Panc1 (cell line): ENCODE measurements at places on chromosomes 13 and 19.

GRCh38 chr13:27472441-27472840 is 22.1 kb upstream of the MTIF3 start:
- no peak for DNase-seq

DNA sequence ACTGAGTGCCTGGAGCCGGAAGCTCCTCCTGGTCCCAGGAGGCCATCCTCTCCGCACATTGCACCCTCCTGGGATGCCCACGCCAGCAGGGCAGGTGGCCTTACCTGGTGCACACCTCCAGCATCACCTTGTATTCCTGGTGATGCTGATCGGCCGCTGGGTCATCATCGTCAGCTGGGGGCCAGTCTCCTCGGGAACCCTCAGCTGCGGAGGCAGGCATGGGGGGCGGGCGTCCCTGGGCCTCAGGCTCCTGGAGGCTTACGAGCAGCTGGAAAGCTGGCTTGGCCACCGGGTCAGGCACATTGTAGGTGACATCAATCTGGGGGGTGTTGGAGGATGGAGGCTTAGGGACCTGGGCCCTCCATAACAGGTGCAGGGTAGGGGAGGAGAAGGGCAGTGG is 13.7 kb downstream of the F2RL3 start:
- no peak for DNase-seq

- DNase-seq, result no peak
These were observed 1165.3 kb downstream of the EFNB2 start for GRCh38 chr13:105370011-105370650.

DNA sequence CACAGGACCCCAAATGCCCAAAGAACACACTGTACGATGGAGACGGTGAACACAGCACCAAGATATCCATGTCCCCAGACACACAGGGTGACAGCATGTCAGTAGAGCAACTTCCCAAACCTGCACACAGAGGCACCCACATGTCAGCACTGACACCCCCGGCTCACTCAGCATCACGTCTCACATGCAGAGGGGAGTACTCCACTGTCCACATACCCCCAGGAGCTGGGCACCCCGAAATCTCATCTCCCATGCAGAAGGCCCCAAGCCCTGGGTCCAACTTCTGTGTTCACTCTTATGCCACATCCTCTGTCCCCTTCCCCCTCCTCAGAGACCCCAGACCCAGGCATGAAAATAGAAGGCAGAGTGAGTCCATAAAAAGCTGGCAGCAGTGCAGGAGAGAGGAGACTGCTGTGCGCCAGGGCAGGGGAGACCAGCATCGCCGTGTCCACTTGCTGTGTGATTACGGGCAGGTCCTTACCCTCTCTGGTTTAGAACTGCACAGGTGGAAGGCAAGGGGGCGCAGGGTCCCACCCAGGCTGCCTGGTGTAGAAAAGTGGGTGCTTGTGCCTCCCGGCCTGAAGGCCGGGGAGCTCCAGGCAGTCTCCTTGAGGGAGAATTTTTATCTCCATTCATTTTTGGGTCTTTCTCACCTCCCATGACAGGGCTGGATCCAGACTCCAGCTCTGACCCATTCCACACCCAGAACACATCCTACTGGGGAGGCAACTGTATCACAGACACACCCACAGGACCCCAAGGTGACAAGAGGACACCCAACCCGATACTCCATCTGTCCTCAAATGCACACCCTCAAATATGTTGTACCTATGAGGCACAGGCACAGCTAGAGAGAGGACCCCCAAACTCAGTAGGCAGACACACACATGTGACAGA is 17.0 kb downstream of the ERFL start:
- no peak for DNase-seq

GRCh38 chr13:62747629-62748028 is 1332.0 kb upstream of the PCDH20 start:
- DNase-seq, result no peak

- DNase-seq, result no peak
These were observed 112.3 kb downstream of the AKAP11 start for GRCh38 chr13:42384265-42384664.

DNA sequence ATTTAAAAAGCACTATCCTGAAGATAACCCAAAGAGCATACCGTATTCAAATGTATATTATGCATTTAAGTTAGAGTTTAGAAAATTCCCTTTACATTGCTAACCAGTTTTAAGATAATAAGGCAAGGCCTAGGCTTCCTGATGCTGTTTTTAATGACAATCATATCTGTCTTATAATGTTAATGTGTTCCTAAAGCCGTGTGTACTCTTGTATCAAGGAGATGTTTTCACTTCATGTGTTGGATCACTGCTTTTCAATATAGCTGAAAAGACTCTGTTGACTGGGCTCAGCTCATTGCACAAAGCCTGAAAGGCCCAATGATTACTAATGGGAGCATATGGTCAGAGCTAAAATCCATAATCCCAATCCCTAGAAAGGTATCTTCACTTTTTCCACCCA is 81.6 kb downstream of the DACH1 start:
- no peak for DNase-seq

DNA sequence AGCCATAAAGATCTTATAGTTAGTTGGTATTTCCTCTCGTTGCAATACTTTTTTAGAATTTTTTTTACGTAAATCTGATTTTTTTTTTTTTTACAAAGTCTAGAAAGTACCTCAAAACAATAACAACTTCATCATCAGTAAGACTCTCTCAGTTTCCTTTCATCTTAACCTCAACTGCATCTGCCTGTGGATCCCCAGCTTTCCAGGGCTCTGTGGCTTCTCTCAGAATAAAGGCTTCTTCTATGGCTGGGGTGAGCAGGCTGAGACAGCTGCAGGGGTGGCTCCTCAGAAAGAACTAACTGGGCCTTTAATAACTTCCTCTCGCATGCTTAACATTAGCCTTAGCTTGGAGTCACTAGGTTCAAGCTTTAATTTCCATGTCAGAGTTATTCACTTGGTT is 4.2 kb downstream of the ZNF506 start:
- no peak for DNase-seq

DNA sequence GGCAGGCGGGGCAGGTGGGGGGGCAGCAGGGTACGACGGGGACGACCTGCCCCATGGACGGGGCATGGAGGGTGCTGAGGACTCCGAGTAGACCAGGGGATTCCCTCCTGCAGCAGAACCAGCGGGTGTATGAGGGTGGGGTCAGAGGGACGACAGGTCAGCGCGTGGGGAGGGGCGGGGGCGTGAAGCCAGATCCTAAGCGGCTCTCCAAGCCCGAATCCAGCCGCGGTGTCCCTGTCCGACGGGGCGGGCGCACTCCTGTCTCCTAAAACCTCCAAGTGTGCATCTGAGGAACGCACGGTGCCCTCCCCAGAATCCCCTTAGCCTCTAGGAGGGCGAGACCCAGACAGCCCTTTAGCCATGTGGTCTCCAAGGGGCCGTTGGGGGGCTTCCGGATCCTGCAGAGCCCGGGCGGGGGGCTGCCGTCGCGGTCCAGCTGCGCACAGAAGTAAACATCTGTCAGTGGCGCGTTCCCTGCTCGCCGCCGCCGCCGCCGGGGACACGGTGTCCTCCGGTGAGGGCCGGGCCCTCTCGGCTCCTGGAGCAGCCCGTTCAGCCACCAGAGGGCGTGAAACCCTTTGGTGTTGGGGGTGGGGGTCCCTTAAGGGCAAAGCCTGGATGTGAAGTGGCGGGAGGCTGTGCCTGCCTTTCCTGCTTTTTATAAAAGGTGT is 730 bp downstream of the NRTN start:
- no peak for DNase-seq

- no peak for DNase-seq
These were observed 9.2 kb downstream of the ZNF548 start for GRCh38 chr19:57398868-57399267.

DNA sequence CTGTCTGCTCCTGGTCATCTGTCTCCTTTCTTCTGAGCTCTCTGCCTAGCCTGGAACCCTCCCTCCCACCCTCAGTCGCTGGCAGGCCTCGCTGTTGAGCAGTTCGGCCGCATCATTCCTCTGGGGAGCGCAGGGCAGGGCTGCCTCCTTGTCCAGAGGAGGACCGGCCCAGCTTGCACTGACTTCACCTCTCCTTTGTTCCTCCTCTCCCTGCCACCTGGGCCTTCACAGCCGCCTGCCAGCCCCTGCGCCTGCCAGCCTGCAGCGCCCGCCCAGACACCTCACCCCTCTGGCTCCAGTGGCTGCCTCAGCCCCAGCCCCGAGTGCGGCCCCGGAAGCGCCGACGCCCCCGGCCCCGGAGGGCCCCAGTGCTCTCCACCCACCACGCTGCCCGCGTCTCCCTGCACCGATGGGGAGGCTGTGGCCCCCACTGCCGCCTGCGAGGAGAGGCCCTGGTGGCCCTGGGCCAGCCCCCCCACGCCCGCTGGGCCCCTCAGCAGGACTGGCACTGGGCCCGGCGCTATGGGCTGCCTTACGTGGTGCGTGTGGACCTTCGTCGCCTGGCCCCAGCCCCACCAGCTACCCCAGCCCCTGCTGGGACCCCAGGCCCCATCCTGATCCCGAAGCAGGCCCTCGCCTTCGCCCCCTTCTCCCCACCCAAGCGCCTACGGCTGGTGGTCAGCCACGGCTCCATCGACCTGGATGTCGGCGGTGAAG is 7.2 kb downstream of the KMT5C start:
- DNase-seq, result no peak

- DNase-seq, result no peak
These were observed 171.7 kb upstream of the KLF12 start for GRCh38 chr13:74305876-74306275.

GRCh38 chr13:75327135-75327510 is 154.8 kb downstream of the TBC1D4 start:
- no peak for DNase-seq

GRCh38 chr13:94933230-94933751 is 220.9 kb upstream of the SOX21 start:
- DNase-seq, result no peak

DNA sequence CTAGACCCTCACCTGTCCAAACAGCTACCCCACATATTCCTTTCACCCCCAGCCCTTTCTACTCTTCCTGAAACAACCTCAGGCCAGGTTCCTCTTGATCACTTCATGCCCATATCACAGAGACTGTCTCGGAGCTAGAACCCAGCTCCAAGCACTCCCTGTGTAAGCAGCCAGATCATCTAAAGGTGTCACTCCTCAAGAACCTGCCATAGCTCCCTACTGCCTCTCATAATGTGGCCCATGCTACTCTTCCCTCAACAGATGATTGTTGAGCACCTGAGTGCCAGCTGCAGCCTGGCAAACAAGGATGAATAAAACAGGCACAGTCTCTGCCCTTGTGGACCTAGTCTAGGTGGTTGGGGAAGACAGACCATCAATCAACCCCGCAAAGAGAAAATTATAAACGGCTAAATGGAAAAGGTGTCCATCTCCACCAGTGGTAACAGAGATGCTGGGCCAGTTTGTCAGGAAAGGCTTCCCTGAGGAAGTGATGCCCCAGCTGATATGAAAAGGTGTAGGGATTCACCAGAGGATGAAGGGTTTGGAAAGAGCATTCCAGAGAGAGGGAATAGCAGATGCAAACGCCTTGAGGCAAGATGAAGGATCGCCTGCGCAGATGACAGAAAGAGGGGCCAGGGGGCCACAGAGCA is 8.3 kb downstream of the EPS15L1 start:
- DNase-seq, result no peak

GRCh38 chr19:40190891-40191835 is at the start of gene MAP3K10:
Gene MAP3K10, plus strand, starts transcription at chr19:40191426. Its CDS starts 606 bp downstream, at chr19:40192032.
- DNase-seq, result peak; percentile 99

GRCh38 chr19:755063-755462 is 4.2 kb downstream of the MISP start:
- DNase-seq, result no peak

DNA sequence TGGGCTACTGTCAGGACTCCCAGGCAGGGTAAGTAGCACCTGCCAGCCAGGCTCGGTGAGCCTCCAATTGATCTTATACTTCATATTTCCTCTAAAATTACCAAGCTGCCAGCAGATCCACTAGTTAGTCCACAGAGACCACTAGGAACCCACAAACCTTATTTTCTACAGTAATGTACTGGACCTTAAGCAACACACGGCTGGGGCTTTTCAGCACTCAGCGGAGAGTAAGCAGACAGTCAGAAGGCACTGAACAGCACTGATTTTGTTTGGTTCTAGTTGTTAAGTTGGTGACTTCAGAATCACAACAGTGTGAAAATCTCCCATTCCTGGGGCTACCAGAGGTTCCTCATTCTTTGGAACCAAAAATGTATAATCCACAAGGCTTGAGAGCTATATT is 56.1 kb downstream of the MRPL57 start:
- DNase-seq, result no peak

DNA sequence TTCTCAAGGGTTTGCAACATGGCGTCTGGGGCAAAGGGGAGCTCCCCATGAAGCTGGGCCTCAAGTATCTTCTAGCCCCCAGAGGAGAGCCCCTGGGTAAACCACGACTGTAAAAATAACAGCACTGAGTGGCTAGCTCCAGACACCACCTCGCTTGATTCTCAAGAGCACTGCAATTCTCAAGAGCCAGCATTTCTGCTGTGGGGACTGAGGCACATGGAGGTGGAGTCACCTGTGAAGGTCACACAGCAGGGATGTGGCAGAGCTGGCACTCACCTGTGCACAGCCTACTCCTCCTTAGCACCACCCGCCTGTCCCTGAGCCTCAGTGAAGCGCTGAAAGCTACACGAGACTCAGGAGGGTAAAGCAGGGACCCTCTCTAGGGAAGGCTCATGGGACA is 20.7 kb upstream of the CCNP start:
- no peak for DNase-seq

DNA sequence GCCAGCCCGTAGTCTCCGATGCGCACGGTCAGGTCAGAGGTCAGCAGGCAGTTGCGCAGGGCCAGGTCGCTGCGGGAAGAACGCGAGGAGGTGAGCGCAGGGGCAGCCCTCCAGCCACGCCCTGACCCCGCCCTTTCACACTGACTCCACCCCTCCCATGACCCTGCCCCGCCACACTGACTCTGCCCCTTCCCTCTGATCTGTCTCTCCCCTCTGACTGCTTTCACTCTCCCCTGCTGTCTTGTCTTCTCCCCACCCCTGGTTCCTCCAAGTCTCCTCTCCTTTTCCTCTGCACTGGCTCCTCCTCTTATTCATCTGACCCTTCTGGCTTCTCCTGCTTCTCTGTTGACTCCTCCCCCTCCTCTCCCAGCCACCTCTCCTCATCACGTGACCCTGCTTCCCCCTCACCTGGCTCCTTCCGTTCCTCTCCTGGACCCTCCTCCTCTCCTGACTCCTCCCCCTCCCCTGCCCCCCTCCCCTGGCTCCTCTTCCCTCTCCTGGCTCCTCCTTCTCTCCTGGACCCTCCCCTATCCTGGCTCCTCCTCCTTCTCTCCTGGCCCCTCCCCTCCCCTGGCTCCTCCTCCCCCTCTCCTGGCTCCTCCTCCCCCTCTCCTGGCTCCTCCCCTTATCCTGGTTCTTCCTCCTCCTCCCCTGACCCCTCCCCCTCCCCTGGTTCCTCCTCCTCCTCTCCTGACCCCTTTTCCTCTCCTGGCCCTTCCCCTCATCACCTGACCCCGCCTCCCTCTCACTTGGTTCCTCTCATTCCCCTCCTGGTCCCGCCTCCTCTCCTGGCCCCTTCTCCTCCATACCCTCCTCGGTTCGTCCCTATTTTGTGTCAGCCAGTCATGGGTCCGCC is 9.9 kb downstream of the LMTK3 start:
- no peak for DNase-seq

DNA sequence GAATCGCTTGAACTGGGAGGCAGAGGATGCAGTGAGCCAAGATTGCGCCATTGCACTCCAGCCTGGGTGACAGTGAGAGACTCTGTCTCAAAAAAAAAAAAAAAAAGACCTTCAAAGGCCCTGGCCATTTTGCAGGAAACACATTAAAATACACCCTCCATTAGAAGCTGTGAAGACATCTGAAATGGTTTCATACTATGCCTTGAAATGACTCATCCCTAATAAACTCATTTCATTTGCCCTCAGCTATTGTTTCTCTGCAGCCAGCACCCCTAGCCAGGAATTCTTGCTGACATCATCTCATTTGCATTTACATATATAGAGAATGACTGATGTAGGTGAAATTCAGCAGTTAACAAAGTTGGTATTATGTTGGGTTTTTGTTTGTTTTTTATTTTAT is 8.7 kb downstream of the EML2 start:
- DNase-seq, result no peak

GRCh38 chr19:18290302-18291018 is 9.0 kb upstream of the JUND start:
- DNase-seq, result no peak
